ENCODE measurements at places on chromosomes 1 and 21.

DNA sequence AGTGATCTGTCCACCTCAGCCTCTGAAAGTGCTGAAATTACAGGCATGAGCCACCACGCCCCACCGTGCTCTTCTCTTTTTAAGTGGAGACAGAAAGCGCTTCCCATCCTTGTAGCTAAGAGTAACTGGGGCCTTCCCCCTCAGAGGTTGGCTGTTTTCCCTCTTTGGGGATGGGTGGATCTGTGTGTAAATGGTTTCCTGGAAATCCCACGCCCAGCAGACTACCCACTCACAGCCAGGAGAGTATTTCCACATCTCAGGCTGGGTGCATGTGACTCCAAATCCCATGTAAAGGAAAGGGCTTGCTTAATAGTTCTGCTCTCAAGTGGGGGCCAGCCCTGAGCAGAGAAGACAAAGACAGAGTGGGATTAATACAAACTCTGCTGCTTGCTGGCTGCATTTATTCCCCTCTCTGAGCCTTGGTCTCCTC, 19.6 kb upstream of the TCEA3 start:
- H3K36me3 ChIP-seq = peaks cover 9% of the 10 kb centered on the region
- no peak for DNase-seq
- H3K4me1 ChIP-seq = no peaks in the 10 kb centered on the region
- H3K4me3 ChIP-seq = no peak overlapping the region

DNA sequence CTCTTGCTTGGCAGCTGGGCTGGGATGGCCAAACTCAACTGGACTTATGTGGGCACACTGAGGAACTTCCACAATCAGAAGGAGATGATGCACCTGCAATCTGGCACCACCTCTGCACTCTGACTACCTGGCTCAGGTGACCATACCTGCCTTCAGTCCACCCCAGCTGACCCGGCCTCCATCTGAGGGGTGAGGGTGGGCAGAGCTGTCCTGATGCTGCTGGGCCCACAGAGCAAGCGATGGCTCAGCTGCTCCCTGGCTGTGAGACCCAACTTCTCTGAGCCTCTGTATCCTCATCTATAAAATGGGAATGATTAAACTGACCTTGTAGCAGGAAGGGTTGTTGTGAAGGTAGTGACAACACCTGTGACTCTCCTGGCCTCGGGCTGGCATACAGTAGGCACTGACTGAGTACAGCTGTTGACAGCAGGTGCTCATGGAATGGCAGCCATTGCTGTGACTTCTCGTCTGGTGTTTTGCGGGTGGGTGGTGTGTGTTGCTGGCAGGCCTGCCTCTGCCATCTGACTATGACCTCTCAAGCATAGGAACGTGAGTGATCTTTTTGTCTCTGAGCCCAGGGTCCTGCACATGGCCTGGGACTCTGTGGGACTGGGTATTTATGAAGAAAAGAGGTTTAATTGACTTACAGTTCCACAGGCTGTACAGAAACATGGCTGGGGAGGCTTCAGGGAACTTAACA, 438.5 kb downstream of the PTPRU start:
- no peaks in the 10 kb centered on the region for H3K4me1 ChIP-seq
- H3K36me3 ChIP-seq = no peaks in the 10 kb centered on the region
- no peak overlapping the region for H3K27ac ChIP-seq
- DNase-seq = no peak
- no peak overlapping the region for H3K4me3 ChIP-seq

- H3K27ac ChIP-seq = no peak overlapping the region
- DNase-seq = no peak
- no peaks in the 10 kb centered on the region for H3K4me1 ChIP-seq
- H3K27me3 ChIP-seq = no peaks in the 10 kb centered on the region
- H3K36me3 ChIP-seq = peaks cover 98% of the 10 kb centered on the region
- no peak overlapping the region for H3K4me3 ChIP-seq
Observed at GRCh38 chr1:19101244-19101643, 108.8 kb downstream of the UBR4 start.

DNA sequence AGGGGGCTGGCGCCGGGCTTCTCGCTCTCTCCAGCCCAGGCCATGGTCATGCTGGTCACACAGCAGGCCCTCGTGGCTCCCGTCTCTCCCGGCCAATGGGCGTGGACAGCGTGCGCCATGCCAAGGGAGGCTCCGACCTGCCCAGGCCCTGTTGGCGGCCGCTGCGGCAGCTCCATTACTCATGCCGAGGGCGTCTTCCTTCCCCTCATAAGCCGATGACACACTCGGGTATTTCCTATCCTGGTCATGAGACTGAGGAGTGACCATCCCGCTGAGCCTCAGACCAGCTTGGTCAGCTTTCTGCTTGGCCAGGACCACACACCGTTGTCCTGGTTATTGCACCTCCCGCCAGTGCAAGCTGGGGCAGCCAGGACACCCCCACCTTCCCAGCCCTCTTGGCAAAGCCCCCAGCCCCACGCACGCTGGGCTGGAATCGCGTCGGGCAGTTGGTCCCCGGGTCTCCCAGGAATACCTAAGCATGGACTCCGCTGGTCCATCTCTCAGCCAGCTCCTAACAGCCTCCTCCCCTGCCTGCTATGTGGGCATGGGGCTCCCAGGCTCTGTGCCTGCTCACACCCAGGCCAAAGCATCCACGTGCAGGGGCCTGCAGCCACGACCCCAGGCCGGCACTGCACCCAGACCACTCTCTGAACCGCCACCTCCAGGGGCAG, 49.8 kb downstream of the ARHGEF16 start:
- no peaks in the 10 kb centered on the region for H3K36me3 ChIP-seq
- H3K27ac ChIP-seq = peak overlapping the region; percentile 35
- no peak for DNase-seq
- H3K4me1 ChIP-seq = peaks cover 12% of the 10 kb centered on the region

- H3K36me3 ChIP-seq = no peaks in the 10 kb centered on the region
- no peaks in the 10 kb centered on the region for H3K27me3 ChIP-seq
- no peak for DNase-seq
Observed at GRCh38 chr1:41807390-41807789, 111.3 kb downstream of the HIVEP3 start.

DNA sequence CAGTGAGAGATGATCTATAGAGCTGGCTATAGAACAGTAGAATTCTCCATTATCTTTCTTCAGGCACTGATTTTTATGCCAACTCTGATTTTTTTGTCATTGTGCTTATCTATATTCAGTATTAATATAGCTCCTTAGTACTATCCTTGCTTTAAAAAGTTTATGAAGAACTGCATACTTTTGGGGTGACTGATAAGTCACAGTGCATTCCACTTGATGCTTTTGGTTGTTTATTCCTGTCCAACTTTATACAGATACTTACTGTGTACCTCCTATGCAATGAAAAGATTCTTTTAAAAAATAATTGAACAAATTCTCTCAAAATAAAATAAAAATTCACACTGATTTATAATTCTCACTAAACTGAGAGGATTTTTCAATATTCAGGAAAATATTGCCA, 71.6 kb downstream of the COL24A1 start:
- H3K4me3 ChIP-seq = no peak overlapping the region
- no peak overlapping the region for H3K27ac ChIP-seq
- no peaks in the 10 kb centered on the region for H3K36me3 ChIP-seq
- H3K4me1 ChIP-seq = no peaks in the 10 kb centered on the region
- no peak for DNase-seq

- H3K27me3 ChIP-seq = no peaks in the 10 kb centered on the region
- H3K27ac ChIP-seq = no peak overlapping the region
- H3K36me3 ChIP-seq = no peaks in the 10 kb centered on the region
- DNase-seq = no peak
- peaks cover 6% of the 10 kb centered on the region for H3K4me1 ChIP-seq
Observed at GRCh38 chr21:36087362-36088138, 17.7 kb downstream of the CBR1 start.

DNA sequence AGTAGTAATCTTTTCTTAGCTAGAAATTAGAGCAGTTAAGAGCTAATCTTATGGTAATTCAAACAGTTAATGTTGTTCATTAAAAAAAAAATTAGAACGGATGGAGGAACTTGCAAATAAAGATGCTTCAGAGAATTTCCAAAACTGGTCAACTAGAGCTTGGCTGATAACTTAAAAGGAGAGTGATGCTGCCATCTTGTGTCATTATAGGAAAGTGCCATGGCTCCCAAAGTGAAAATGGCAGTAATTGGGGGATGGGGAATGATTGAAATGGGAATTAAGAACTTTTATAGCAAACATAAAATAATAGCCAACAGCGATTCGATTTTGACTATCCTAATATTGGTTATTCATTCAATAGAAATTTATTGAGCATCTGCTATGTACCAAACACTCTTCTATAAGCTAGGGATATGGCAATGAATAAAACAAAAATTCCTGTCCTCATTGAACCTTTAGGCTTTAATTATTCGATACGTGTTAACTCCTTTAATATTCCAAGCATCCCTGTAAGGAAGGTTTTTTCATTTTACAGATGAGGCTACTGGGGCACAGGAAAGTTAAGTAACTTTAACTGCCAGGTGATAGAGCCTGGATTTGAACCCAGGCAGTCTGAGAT, 5.7 kb upstream of the PLPP3 start:
- H3K4me1 ChIP-seq = no peaks in the 10 kb centered on the region
- no peak for DNase-seq
- no peaks in the 10 kb centered on the region for H3K36me3 ChIP-seq

GRCh38 chr1:186617926-186618325, 62.3 kb downstream of the PTGS2 start:
- no peaks in the 10 kb centered on the region for H3K27me3 ChIP-seq
- no peaks in the 10 kb centered on the region for H3K36me3 ChIP-seq
- peaks cover 10% of the 10 kb centered on the region for H3K4me1 ChIP-seq
- DNase-seq = no peak

DNA sequence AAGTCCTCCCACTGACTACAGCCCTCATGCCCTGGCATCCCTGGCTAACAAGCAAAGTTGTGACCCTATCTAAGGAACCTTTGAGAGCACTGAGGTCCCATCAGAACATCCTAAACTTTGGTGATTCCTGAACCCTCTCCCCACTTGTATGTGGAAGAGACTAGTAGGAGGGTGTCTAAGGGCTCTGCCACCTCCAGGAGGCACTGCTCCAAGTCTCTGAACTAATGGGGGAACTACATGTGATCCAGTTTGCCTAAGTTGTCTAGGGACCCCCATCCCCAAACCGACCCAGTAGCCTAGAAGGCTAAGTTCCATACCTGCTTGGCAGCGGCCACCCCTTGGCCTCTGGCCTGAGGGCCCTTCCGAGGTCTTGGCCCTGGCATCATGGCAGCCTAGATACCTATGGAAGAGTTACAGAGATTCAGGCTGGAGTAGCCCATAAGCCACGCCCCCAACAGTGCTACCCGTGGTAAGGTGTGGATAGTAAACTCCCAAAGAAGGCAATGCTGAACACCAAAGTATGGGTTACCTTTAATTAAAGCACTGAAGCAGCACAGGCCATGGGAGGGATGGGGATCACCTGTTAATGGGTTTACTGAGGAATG, 1.7 kb downstream of the CC2D1B start:
- peaks cover 11% of the 10 kb centered on the region for H3K4me1 ChIP-seq
- H3K27ac ChIP-seq = peak overlapping the region; percentile 82
- H3K4me3 ChIP-seq = no peak overlapping the region
- no peaks in the 10 kb centered on the region for H3K27me3 ChIP-seq
- H3K36me3 ChIP-seq = peaks cover 48% of the 10 kb centered on the region

- peak overlapping the region; percentile 51 for H3K27ac ChIP-seq
- no peak for DNase-seq
- peaks cover 20% of the 10 kb centered on the region for H3K4me1 ChIP-seq
- no peak overlapping the region for H3K4me3 ChIP-seq
Observed at GRCh38 chr1:204437796-204438570, 26.4 kb upstream of the PPP1R15B start.

- H3K4me1 ChIP-seq = no peaks in the 10 kb centered on the region
- H3K27me3 ChIP-seq = peaks cover 19% of the 10 kb centered on the region
- H3K36me3 ChIP-seq = no peaks in the 10 kb centered on the region
- no peak overlapping the region for H3K4me3 ChIP-seq
- H3K27ac ChIP-seq = no peak overlapping the region
Observed at GRCh38 chr1:202658769-202659168, 51.5 kb downstream of the SYT2 start.
